ENCODE measurements at places on chromosomes 7 and 10. TPM values are rescaled to one million over a fixed set of nuclear protein-coding genes. Genes with fewer than 3 reads are reported as not detected.
A peak's percentile ranks its signal among the peaks of the same experiment; 100 is the strongest.

TMEM140 gene
- 6.2 TPM for total RNA-seq

NEBL gene
- total RNA-seq, result 0.07 TPM

OR2A1 gene
- not detected for total RNA-seq

- H3K4me1 ChIP-seq, result peaks cover 87% of the 10 kb centered on the region
- no peaks in the 10 kb centered on the region for H3K27me3 ChIP-seq
- H3K4me3 ChIP-seq, result no peak overlapping the region
Measured at GRCh38 chr7:131014906-131015656, 281.1 kb upstream of the KLF14 start.

DNA sequence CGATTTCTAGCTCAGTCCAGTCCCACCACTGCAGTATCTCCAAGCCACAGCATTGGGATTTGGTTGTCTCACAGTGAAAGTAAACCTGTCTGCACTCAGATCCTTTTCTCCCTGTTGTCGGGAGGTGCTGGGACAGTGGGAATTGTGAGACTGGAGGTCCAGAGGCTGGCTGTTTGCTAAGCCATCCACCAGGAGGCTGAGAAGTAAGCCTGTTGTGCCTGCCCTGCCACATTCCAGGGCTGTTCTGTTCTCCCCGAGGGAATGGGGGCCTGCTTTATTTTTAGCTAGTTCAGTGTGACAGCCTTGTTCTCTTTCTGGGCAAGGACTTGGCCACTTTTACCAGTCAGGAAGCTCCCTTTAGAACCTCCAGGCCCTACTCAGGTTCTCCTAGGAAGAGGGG, 54.9 kb downstream of the HK1 start:
- no peak overlapping the region for H3K27ac ChIP-seq
- H3K36me3 ChIP-seq, result peaks cover 48% of the 10 kb centered on the region
- H3K4me3 ChIP-seq, result no peak overlapping the region
- H3K4me1 ChIP-seq, result peaks cover 58% of the 10 kb centered on the region
- no peak for DNase-seq

DNA sequence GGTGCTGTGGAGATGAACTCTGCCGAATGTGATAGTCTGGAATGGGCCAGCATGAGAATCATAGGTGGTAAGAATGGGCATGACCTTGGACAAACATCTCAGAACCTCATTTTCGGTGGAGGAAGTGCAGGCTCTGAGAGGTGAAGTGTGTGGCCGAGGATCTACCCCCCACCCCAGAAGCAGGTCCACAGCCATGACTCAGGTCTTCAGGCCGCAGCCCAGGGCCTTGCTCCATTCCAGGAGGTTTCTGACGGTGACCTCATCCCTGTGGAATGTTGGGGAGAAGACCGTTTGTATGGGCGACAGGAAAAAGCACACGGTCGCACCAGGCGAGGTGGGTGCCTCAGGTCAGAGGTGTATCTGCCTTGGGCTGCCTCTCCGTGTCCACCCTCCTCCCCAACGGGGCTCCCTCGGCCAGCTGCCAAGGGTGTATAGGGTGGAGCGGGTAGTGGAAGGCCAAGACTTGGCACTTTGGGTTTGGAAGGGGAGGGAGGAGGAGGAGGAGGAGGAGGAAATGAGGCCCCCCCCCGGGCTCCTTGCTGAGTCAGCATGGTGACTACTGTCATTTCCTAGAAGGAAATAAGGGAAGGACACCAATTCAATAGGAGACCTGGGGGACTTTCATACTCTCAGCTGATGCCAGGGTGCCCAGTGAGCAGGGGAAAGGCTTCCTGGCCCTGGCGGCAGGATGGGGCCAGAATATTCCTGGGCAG, 168.0 kb upstream of the RHEB start:
- H3K4me3 ChIP-seq, result no peak overlapping the region
- H3K27me3 ChIP-seq, result no peaks in the 10 kb centered on the region
- no peaks in the 10 kb centered on the region for H3K4me1 ChIP-seq

DNA sequence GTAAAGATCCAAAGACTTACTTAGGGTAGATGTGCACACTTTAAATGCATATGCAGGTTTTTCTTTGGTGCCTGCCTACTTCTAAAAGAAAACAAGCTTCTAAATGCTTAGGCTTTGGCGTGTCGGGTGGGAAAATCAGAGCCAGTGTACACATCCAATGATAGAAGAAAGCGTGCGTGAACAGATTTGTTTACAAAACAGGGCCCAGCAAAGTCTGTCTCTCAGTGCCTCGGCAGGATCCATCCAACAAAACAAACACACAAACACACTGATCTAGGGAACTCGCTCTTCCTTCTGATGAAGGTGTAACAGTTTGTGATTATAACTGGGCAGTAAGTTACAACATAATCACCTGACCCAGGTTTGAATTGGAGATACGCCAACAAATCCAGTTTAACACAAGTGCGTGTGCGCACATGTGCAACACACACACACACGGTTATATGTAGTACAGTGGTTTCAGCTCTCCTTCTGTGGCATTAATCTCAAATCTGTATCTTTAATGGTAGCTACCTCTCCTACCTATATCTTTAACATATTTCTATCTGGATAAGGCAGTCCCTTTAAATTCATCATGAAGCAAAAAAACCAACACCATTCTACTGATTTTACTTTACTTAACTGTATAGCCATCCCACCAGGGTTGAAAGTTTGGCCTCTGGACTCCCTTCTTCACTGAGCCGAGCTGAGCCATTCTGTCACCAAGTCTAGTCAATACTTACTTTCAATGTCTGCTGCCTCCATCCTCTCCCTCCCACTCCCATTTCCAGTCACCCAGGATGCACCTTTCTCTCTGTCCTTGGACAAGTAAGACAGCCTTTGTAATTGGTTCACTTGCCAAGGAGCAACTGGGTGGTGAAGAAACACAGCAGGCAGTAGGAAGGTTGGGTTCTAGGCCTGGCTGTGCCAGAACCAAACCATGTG, 184.4 kb upstream of the KLF14 start:
- H3K27me3 ChIP-seq, result no peaks in the 10 kb centered on the region
- DNase-seq, result peak; percentile 61
- peaks cover 94% of the 10 kb centered on the region for H3K4me1 ChIP-seq
- H3K36me3 ChIP-seq, result peaks cover 82% of the 10 kb centered on the region
- H3K27ac ChIP-seq, result peak overlapping the region; percentile 85
